Thyroid gland (tissue), 4 donors: ENCODE measurements at places on chromosomes 6 and 20.

DNA sequence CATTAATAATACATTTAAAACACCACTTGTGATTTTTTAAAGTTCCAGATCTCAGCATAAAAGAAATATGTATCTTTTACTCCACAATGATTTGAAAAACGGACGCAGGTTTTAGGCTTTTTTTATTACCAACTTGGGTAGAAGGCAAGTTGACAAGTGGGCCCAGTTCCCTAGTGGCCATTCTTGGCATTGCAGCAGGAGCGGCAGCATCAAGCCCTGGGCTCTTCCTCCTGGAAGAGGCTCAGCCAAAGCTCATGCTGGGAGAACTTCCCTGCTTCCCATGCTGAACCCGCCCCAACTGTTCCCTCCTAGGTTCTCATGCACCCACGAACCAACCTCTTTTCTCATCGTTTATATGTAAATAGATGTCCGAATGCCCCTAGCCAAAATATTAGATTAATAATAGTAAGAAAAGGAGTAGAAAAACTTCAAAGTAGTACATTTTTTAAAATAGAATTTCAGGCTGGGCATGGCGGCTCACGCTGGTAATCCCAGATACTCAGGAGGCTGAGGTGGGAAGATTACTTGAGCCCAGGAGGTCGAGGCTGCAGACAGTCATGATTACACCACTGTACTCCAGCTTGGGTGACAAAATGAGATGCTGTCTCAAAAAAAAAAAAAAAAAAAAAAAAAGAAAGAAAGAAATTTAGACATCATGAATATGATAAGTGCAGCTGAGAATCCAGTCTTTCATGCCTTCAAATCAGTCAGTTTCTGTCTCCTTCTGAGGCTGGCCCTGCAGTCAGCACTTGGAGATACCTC, 18.2 kb upstream of the MYB start:
- DNase-seq, result peak; percentile 39

DNA sequence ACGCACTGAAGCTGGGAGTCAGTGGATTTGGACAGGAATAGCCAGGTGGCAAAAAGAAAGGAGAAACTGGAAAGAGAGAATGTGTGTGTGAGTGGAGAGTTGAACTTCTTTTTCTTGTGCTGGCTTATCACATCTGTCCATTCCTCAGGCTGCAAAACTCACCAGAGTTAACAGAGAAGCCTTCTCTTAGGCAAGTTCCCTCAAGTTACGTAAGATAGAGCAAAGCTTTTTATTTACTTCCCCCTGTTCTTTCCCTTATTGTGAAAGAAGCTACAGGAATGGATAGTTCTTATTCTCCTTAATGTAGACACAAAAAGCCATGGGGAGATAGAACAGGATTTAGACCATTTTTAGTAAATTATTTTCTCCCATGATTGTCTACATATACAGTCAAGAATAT, 188.6 kb downstream of the BMP2 start:
- no peak for DNase-seq

DNA sequence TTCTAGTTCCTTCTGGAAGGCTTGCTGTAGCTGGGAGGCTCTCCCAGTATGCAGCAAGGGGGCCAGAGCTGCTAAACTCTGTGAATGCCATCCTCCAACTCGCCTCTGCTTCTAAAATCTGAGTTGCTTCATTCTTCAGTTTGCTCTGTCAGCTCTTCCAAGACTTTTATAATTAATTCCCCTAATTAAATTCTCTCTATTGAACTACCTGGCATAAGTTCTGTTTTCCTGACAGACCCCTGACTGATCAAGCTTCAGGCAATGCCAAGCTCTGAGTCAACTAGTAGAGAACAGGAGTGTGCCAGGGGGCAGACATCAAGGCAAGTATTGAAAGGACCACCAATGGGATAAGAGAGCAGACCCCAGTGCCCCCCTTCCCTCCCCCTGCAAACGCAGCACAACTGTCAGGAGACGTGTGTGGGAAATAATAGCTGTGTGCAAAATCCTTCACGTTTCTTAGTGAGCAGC, 109.3 kb upstream of the TAB2 start:
- DNase-seq, result no peak

- DNase-seq, result no peak
These were observed 30.2 kb downstream of the RAB22A start for GRCh38 chr20:58339741-58340140.

DNA sequence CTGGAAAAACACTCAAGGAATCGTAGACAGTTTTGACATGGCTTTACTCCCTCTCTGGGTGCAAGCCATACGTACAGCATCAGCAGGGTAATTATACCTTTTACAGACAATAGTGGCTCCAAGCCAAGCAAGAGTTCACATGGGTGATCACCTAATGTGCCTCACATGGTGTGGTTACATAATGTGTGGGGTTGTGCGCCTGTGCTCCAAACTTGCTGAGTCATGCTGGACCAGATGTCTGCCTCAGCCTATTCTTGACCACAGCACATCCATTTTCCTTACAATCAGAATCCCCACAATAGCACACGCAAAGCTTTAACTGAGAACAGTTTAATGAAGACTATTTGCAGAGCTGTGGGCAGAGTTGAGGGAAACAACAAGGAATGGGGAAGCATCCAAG, 74.5 kb downstream of the ALDH8A1 start:
- no peak for DNase-seq

DNA sequence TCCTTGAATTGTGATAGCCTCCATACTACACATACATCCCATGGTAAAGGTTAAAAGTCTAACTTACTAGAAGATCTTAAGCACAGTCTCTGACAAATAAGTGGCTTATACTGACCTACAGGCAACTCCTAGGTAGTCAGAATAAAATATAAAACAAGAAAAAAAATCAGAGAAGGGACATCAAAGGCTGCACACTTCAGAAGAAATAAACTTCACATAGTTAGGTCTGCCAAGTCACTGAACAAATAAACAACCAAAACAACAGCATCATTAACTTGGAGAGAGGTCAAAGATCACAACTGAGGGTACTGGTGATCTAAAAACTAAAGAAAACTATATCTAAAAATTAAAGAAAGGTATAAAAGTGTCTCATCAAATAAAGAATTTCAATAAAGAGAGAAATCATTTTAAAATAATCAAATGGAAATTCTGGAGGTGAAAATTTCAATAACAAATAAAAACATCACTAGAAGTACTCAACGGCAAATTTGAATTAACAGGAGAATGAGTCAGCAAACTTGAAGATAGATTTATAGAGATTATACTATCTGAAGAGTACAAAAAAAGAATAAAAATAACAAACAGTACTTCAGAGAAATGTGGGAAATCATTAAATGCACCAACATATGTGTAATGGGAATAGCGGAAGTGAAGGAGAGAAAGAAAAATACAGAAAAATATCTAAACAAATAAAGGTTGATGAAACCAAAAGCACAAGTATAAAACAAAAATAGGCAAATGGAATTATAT, 88.0 kb upstream of the UST start:
- no peak for DNase-seq

DNA sequence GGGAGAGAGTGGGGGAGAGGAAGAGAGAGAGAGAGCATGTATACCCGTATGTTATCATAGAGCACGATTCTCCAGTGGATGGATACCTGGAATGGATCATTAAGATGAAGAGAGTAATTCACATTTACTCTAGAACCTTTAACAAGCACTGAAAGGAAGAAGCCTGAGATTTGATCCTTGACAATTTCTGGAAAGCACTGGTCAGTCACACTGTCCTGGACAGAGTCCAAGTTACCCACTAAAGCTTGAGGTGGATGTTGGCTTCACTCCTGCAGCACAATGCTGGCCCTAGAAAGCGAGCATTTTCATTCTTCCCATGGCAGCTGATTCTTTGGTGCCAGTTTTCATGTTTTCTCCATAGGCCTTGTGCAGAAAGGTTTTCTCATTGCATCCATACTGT, 25.6 kb downstream of the NFYA start:
- DNase-seq, result peak; percentile 55

GRCh38 chr6:162612613-162613012, 115.0 kb downstream of the PRKN start:
- DNase-seq, result no peak

GRCh38 chr20:49100972-49101371, 54.9 kb downstream of the CSE1L start:
- no peak for DNase-seq

GRCh38 chr6:14110001-14110818, 7.4 kb upstream of the CD83 start:
- no peak for DNase-seq

- DNase-seq, result no peak
These were observed 47.6 kb downstream of the TNFAIP3 start for GRCh38 chr6:137914530-137915193.

- DNase-seq, result no peak
These were observed 88.4 kb downstream of the ID4 start for GRCh38 chr6:19925533-19925932.

- DNase-seq, result no peak
These were observed 253.6 kb upstream of the EXOC2 start for GRCh38 chr6:946546-946945.

- DNase-seq, result no peak
These were observed 24.1 kb upstream of the NOL4L start for GRCh38 chr20:32609111-32609773.

- no peak for DNase-seq
These were observed 126.6 kb downstream of the SIM1 start for GRCh38 chr6:100338090-100338489.

DNA sequence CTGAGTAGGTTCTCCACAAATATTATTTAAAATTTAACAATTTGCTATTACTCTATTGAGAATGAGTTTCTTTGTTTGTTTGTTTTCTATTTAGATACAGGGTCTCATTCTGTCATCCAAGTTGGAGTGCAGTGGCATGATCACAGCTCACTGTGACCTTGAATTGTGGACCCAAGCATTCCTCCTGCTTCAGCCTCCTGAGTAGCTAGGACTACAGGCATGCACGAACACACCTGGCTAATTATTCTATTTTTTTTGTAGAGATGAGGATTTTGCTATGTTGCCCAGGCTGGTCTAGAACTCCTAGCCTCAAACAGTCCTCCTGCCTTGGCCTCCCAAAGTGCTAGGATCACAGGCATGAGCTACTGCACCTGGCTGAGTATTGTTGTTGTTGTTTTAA, 122.2 kb downstream of the PHF3 start:
- DNase-seq, result no peak

- peak; percentile 22 for DNase-seq
These were observed 16.8 kb upstream of the KCNK16 start for GRCh38 chr6:39339096-39339867.
